ENCODE measurements at places on chromosomes 4 and X.

- no peak for DNase-seq
Observed at GRCh38 chrX:6460893-6461490, 73.9 kb downstream of the VCX3A start.

DNA sequence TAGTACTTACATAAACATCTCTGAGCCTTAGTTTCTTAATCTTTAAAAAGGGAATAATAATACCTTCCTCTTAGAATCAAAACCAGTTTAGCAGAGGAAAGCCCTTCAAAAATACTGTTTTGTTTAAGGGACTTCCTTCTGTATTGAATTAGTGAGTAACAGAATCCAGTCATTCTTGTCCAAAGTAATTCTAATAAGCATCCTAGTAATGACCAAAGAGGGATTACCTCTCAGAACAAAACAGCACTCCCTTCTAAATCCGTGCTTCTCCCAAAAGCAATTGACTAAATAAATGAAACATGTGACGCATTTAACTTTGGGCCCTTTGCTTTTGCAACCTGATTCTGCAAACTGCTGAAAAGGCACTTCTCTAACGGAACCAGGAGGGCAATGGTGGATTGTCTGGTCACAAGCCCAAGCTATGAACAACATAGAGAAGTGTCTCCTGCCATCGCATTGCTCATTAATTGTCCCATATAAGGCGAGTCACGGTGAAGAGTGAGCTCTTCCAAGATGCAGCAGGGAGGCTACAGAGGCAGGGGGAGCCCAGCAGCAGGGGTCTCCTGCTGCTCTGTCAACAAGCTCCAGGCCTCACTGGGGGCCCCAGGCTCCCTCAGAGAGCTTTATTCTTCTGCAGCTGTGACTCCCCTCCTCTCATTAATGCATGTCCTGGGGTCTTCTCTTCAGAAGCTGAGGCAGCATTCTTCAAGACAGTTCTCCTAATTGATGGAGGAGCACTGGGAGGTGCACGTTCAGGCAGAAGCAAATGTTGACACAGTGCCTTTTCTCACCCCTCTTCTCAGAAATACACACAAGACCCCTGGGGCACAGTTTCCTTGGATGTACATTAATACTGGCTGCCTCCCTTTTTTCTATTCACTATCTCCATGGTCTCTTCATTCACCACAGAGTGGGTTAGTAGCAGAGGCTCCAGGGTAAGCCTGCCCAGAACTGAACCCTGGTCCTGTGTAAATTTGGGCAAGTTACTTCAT lies 419.6 kb upstream of the RASGEF1B start:
- no peak for DNase-seq

DNA sequence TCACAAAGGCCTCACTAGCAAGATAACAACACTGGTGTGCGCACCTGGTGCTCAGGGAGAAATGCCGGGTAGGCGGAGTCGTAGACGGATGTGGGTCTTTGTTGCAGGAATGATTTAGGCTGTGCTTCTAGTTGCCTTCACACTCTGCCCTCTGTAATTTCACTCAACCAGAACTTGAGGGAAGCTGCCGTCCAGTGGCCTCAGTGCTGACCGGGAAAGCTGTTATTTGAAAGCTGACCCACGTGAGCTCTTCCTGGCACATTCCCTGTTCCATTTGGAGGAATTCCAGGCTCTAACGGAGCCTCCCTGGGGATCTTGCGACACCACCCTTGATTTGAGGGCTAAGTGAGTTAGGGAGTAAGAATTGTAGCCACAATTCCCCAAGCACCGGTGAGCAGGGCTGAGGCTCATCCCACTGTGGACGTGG lies 15.9 kb downstream of the SH3TC1 start:
- no peak for DNase-seq

DNA sequence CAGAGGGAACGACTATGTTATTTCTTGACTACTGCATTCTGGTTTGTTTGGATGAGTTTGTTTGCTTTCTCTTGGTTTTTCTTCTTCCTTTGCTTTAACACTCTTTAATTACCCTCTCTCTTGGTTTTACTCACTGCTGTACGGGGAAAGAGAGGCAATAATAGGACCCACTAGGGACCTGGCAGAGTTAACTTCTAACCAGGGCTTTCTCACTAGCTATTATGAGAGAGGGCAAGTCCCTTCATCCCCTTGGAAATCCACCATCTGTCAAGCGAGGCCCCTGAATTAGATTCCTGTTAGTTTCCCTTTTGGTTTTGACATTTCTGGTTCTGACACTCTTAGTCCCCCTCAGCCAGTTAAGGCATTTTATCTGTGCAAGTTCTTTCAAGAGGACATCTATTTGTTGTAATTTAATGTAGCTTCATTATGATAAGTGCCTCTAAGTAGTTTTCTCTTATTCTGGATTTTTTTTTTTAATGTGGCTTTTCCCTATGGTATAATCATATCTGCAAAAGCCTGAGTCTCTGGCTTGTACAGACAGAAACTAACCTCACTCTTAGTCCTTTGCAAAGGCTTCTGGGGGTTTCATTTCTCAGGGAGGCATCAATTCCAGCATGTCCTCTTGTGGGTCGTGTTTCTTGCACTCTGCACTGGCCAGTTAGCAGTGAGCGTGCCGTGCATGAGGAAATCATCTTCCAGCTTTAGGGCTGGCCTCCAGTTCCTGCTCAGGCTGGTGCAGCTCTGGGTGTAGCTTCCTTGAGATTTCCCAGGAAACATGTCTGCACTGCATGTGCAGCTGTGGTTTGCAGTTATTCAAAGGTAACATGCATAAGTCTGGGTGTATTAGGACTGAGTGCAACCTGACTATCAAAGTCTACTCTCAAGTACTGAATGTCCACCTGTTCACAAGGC lies 221.3 kb downstream of the STIM2 start:
- no peak for DNase-seq

DNA sequence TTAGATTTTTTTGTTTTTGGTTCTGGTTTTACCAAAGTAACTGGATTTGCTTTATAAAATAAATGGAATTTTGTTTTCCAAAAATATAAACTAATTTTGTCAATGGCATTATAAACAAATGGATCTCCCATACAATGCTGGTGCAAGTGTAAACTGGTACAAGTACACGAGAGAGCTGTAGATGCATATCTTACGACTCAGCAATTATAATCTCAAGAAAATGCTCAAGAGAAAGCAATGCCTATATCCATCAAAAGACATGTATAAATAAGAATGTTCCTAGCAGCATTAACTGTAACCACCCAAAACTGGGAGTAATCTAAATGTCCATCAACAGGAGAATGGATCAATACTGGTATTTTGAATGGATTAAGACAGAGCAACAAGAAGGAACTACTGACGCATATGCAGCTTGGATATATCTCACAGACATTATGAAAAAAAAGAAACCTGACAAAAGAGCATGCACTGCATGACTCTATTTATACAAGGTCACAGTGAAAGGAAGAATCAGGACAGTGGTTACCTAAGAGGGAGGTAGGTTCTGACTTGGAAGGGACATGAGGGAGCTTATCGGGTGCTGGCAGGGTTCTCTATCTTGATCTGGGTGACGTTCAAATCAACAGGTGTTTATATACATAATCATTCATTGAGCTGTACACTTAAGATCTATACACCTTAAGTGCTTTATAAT lies 9.5 kb downstream of the ADH5 start:
- no peak for DNase-seq

DNA sequence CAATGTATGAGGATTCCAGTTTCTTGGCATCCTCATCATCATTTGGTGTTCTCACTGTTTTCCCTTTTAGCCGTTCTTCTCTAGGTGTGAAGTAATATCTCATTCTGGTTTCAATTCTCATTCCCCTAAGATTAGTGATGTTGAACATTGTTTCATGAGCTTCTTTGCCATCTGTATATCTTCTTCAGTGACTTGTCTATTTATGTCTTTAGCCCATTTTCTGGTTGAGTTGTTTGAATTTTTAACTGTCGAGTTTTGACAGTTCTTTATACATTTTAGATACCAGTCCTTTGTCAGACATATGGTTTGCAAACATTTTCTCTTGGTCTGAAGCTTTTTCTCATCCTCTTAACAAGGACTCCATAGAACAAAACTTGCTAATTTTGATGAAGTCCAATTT lies 101.1 kb downstream of the NHSL2 start:
- DNase-seq: no peak

DNA sequence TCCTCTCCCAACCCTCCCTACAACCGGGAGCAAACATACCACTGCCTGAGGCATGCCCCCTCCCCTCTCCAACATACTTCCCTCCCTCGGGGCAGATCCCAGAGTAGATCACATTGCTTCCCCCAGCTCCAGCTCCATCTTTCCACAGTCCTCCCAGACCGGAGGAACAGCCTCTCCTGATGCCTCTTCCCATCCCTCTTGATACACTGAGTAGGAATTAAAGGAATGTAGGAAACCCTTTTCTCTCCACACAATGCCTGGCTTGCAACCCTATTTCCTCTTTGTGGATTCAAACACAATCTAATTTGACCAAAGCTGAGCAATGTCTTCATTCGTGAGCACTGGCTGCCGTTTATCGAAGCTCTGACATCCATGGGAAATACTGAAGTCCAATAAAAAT lies 339.8 kb downstream of the BCOR start:
- DNase-seq: no peak

- no peak for DNase-seq
Observed at GRCh38 chr4:74426101-74426500, 18.8 kb upstream of the AREG start.

DNA sequence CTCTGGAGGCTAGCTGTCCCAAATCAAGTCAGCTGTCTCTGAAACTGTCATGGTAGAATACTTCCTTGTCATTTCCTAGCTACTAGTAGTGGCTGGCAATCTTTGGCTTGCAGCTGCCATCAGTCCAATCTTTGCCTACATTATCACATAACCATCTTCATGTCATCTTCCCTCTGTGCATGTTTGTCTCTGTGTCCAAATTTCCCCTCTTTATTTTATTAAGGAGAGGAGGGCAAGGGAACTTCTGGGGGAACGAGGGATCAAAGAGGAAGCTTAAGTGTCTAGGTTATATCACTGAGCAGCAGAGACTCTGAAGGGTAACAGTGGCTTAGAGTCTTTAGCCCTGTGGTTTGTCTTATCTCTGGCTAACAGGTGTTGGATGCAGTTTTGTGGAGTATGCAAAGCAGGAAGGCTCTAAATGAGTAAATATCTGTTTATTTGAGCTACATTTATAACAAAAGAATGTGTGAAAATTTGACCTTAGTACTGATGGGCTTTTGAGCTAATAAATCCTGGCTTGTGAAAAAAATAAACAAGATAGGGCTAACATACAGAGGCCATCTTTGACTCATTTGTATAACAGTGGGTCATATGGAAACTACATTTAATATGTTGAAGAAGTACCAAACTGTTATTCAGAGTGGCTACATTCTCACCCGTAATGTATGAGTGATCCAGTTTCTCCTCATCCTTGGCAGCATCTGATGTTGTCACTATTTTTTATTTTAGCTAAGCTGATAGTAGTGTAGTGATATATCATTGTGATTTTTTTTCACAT lies 49.4 kb upstream of the ENOX2 start:
- DNase-seq: no peak

DNA sequence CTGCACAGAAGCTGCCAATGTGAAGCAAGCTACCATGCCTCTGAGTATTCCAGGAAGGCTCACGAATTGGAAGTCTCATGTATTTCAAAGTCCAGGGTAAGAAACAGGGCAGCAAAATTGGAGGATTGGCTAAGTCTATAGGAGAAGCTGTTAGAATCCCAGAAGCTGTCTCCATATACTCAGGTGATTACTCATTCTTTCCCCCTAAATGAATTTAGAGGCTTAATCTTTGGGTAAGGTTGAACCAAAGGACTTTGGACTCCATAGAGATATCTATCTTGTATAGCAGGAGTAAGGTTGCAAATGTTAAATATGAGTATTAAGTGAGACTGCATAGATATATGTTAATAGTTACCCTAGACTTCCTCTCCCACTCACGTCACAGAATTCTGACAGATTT lies 36.3 kb downstream of the STBD1 start:
- DNase-seq: no peak

DNA sequence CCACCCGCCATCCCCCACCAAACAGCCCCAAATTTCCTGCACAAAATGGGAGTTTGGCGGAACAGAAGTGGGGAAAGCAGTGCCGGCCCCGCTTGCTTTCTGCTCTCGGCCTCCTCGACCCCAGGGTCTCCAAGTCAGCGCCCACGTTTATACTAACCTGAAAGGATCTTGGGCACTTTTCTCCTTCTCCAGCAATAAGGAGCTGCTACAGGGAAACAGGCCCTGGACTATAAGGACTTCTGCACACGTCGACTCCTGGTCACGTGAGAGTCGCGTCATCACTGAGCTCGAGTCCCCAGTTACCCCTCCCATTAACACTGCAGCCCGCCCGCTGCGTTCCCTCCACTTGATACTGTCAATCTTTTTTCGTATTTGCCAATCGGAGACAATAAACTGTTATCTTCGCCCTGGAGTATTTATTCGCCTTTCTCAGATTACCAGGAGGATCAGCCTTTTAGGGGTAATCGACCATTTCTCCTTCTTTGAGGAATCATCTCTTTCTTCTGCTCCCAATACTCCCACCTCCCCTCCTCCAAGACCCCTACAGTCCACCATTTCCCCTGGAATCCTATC lies at the start of gene TCEAL8:
TCEAL8 (minus strand) TSS at position 235 of the 573 bp plus-strand sequence. CDS start 1,176 bp downstream, outside the sequence.
- DNase-seq: peak; percentile 27

DNA sequence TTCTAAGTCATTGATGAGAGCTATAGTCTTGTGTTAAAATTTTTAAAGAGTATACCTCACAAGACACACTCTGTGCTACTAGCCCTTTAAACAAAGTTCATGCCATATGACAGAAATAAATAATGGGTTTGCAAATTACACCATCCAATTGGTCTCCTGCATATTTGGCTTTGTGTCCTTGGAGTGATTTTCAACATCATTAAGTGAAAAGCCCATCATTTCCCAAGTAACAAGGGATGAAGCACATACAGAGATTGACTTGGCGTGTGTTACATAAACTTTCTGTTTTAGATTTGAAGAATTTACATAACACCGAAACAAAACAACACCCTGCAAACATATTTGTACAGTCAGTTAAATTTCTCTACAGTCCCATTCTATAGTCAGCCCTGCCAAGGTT lies 216.9 kb upstream of the NEIL3 start:
- DNase-seq: no peak

- DNase-seq: no peak
Observed at GRCh38 chr4:155795991-155796390, 37.2 kb downstream of the GUCY1B1 start.

GRCh38 chrX:106000203-106000602 lies 38.3 kb downstream of the SERPINA7 start:
- DNase-seq: no peak

- no peak for DNase-seq
Observed at GRCh38 chrX:49978176-49978575, 55.8 kb downstream of the CLCN5 start.

- no peak for DNase-seq
Observed at GRCh38 chr4:112001041-112001440, 144.2 kb upstream of the FAM241A start.

GRCh38 chr4:81688085-81688484 lies 216.4 kb upstream of the RASGEF1B start:
- no peak for DNase-seq

- peak; percentile 14 for DNase-seq
Observed at GRCh38 chrX:1589356-1590130, 1.9 kb upstream of the AKAP17A start.
